Left lobe of liver (tissue), 2 donors: ENCODE measurements at places on chromosomes 3 and 15. TPM values are rescaled to one million over a fixed set of nuclear protein-coding genes. Genes with fewer than 3 reads are reported as not detected.
A peak's percentile ranks its signal among the peaks of the same experiment; 100 is the strongest.

DNA sequence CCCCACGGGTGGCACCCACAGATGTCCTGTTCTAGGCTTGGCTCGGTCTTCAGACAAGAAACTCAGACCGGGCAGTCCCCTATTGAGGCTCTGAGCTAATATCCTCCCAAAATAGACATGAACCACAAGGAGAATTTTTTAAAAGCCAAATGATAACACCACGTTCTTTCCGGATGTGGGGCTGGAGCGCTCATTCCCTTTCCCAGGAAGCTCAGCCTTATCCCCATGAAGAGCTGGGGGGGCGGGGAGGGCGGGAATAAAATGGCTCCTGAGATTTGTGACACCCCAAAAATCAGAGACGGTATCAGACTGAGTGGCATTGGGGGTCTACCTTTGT, 1.1 kb downstream of the SLC6A1 start:
- DNase-seq, result no peak

- DNase-seq, result peak; percentile 89
Observed at GRCh38 chr3:197590313-197590962, 34.7 kb upstream of the BDH1 start.

DNA sequence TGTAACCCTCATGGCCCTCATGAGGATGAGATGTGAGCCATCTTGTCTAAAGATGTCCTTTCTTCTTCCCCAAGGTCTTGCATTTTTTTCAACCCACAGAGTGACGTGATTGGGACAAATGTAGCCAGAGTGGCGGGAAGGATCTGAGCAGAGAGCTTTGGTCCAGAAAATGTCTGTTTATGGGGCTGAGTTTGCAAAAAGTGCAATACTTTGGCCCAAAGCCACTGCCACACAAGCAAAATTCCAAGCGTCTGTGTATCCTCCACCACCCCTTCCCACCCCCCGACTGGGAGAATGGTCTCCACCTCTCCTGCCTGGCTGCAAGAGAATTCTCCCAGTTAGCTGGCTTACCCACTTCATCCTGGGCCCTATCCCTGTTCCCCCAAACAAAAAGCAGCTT, 246.9 kb upstream of the LRIG1 start:
- DNase-seq, result no peak

DNA sequence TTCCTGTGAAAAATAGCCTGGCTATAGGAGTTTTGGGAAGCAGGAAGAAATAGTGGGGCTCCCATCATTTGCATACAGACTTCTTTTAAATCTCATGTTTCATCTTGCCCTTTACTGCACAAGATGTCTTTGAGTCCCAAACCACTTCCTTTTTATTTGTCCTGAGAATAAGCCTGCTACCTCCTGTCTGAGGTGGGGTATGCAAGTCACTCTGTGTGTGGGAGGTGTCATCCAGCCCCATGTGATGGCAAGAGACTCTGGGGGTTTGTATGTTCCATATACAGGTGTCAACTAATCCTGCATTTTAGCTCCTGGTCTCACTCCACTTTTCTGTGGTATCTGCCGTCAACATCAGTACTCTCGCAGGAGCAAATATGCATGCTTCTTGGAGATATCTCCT, 102.0 kb downstream of the OTOL1 start:
- DNase-seq, result no peak

DNA sequence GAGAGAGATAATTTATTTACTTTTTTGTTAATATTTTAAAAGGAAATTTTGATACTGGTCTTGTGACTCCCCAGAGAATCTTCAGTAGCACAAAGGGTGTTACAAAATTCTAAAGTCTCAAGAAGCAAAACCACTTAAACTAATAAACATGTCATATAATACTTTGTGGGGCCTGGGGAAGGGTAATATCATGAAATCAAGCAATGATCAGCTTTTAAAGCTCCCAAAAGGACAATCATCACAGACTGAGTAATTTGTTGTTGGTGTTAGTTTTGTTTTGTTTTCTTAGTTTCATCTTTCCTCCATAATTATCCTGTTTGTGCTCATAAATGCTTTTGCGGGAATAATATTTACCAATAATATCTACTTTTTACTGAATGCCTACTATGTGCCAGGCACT, 55.0 kb downstream of the TMEM212 start:
- no peak for DNase-seq

DNA sequence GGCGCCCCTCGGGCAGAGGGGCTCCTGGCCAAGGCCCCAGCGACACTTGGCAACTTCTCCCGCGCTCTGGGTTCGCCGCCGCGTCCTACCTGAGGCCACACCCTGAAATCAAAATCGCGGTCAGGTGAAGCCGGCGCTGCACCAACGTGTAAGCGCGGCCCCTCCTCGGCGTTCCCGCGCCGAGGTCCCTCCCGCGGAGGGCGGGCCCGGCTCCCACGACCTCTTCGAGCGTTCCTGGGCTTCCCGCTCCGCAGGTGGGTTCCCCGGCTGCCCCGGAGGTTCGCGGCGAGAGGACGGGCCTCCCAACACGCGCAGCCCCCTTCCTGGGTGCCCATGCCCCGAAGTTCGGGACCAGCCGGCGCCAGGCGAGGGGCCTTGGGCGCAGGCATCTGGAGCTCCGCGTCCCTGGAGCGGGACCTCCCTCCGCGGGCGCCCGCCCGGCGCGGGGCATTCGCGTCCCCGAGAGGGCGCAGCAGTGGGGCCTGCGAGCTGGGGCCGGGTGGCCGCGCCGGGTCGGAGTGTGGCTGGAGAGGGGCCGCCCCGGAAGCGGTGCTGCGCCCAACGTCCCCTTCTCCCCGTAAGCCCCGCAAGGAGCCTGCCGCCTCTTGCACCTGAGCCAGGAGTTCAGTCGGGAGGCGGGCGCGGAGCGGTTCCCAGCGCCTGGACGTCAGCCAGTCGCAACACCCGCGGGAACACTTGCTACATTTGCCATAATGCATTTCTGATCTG, 13.7 kb downstream of the PAK6 start:
- DNase-seq, result no peak

DNA sequence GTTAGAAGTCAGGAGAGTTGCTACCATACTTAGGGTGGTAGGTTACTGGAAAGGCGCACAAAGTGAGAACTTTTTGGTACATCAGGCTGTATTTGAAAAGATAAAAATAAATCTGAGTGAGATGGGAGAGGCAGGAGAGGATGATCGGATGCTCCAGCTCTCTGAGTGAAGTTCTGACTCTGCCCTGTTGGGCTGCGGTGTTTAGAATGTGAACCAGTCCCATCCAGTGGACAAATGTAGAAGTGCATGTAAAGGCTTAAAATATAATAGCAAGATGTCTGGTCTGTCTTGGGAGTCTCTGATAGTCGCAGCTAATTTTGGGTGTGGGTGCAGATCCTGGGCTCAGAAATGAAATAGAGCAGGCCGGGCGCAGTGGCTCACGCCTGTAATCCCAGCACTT, 30.4 kb downstream of the ACKR2 start:
- no peak for DNase-seq

- peak; percentile 98 for DNase-seq
Observed at GRCh38 chr3:28348629-28349468, at the start of the genes AZI2 and ZCWPW2. AZI2 (minus strand) TSS chr3:28348824; CDS start chr3:28340617, 8,207 bp downstream. ZCWPW2 (plus strand) TSS chr3:28348721; CDS start chr3:28413069, 64,348 bp downstream.

- no peak for DNase-seq
Observed at GRCh38 chr15:101161656-101162055, 90.2 kb downstream of the CHSY1 start.

DNA sequence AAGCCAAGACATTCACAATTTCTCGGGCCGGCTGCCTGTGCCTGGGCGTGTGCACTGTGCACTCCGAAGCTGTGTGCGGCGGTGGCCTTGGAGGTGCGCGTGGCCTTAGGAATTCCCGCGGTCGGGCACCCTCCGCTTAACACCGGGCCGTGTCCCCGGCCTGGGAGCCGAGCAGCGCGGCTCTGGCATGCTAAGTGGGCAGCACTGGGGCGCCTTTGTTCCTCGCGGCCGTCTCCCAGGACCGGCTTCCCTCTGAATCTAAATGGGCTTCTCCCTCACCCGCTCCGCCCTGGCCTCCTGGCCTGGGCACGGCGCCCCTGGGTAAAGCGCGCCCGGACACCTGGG, 498 bp upstream of the ARNT2 start:
- DNase-seq, result no peak

DNA sequence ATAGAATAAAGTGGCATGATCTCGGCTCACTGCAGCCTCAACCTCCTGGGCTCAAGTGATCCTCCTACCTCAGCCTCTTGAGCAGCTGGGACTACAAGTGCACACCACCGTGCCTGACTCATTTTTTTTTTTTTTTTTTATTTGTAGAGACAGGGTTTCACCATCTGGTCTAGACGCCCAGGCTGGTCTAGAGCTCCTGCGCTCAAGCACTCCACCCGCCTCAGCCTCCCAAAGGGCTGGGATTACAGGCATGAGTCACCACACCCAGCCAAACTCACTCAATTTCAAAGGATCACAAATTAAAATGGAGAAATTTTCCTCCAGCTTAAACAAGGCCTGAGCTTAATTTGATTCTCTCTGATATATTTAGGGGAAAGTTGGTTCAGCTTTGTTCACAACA, 27.3 kb upstream of the NMB start:
- no peak for DNase-seq

- DNase-seq, result peak; percentile 79
Observed at GRCh38 chr15:96331945-96332636, 1.6 kb downstream of the NR2F2 start.

DNA sequence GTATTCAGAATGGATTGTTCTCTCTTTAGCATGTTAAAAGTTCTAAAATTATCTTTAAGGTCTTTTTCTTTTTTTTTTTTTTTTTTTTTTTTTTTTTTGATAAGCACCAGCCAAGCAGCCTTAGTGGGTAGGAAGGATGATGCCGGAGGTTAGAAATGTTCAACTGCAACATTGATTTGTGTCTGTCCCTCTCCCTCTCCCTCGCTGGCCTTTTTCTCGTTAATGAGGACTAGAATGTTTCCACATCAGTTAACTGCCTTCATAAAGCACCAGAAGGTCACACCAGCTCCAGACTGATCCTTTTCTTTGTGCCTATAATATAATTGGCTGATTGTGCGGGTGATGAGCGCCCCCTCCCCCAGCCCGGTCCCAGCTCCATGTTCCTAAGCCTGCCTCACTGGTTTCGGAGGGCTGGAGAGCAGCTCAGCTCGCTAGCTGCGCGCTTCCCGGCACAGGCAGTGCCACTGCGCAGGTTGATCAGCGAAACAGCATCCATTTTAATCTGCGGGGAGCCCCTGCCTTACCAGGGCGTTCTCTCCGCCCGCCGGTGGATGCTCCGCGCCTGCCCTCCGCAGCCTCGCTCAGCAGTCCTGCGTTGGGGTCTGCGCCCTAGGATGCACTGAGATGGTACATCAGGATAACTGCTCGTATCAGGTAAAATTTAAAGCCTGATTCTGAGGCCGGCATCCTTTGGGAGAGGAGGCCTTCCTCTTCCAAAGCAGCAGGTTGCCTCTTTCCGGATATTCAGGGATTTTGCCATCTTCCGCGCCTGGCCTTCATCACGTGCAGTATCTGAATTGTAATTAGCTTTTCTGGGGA, 148.9 kb upstream of the IL12A start:
- no peak for DNase-seq

DNA sequence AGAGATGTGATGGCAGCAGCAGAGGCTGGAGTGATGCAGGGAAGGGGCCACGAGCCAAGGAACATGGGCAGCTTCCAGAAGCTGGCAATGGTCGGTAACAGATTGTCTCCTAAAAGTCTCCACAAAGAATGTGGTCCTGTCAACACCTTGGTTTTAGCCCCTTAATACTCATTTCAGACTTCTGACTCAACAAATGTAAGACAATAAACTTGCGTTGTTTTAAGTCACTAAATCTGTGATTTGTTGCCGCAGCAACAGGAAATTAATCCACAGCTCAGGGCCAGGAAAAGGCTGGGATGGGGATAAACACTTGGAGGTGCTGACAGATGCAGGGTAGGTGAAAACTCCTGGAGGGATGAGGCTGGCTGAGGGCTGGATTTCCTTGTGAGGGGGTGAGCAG, 69.9 kb downstream of the OXNAD1 start:
- DNase-seq, result no peak

DNA sequence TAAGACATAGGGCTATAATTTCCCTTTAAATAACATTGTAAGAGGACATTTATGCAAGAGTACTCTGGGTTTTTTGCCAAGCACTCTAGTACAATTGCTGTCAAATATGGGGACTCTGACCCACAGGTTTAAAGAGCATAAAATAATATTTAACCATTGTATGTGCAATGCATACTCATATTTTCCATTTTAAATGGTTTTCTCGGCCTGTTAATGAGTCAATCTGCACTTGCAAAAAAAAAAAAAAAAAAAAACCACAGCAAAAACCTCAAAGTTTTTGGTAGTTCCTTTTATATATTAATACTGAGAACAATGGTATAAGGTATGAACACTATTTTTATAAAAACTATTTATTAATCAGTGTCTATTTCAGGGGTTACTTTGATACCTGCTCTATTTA, 304.0 kb upstream of the CBLB start:
- no peak for DNase-seq

DNA sequence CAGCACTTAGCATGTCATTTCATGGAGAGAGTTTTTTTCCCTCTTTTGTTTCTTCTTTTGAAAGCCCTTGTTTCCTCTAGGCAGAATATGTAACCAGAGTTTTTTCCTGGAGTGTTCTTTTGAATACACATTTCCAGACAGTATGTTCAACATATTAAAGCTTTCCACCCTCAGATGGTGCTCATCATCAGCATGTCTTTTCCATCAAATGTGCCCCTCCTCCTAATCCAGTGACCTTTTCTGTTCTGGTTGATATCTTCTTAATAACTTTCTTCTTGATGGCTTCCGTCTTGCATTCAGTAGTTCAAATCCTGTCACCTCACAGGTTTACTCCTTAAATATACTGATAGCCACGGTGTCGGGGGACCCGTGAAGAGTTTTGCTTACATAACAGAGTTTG, 78.6 kb downstream of the FNDC3B start:
- DNase-seq, result no peak

DNA sequence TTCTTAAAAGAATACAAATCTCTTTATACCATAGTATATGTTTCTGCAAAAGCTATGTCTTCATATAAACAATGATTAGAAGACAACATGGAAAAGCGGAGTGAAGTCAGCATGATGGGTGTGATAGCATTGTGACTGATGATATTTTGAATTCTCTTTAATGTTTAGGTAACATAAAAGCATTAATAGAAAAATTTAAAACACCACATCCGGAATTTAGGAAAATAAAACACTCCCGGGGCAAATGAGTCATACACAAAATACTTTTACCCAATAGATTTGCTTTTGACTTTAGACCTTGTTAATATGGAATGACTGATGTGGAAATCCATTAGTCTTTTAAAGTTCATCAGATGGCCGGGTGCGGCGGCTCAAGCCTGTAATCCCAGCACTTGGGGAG, 134.7 kb downstream of the P3H2 start:
- no peak for DNase-seq

GRCh38 chr3:16769525-16769924, 115.2 kb upstream of the PLCL2 start:
- no peak for DNase-seq

DNA sequence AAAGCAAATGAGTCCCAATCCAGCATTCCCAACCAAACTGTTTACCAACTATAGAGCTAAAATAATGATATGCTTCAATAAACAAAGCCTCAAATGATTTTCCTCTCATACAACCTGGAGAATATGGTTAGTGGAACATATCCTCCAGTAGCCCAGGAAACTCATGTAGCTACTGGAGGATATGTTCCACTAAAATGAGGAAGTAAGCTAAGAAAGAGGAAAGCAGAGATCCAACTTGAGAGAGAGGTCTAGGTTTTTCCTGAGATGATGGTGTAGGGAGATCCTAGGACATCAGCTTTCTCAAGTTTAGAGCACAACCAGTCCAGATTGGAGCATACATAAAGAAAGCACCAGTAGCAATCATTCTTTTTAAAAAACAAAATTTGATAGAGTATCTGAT, 44.6 kb upstream of the SLC4A7 start:
- no peak for DNase-seq

GRCh38 chr3:23055733-23056376, 147.3 kb upstream of the UBE2E2 start:
- DNase-seq, result no peak

Gene ERICH6
- total RNA-seq, result not detected

Gene SLC24A1
- 5.9 TPM for total RNA-seq

Gene SYNPR
- not detected for total RNA-seq

Gene ANKUB1
- total RNA-seq, result not detected

Gene PRSS50
- total RNA-seq, result 0.13 TPM
